Activated T-cell treated with anti-CD3 and anti-CD28 coated beads, Interleukin-2, amount 50 U/mL, for 72 hours (primary cell): ENCODE measurements at places on chromosomes 5 and 9. TPM values are rescaled to one million over a fixed set of nuclear protein-coding genes. Genes with fewer than 3 reads are reported as not detected.

DNA sequence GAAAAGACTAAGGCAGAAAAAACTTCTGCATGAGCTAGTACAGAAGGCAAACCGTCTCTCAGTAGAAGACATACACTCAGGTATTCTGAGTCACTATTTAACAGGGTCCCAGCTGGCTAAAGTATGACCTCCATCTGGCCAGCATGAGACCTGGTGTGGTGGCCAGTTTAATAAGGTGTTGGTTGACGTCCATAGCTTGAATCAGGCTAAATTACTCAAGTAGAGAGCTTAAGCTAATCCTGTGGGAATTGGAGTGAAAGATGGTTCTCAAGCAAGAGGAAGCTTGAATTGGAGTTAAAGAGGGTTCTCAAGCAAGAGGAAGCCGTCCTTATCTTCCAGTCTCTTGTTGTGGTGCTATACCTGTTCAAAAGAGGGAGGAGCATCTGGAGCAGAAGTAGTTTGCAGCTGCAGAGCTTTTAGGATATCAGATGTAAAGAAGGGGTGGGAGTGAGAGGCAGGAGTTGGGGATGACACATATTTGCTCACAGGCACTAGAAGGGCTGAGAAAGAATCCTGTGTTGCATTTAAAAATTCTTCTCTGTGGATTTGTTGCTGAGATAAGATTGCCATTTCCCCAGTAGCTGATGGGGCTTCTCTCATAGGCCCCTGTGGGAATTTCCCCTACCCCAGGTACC, 136.1 kb upstream of the RUSC2 start:
- no peak overlapping the region for H3K27ac ChIP-seq
- peaks cover under 1% of the 10 kb centered on the region for H3K27me3 ChIP-seq
- no peaks in the 10 kb centered on the region for H3K4me1 ChIP-seq
- no peaks in the 10 kb centered on the region for H3K36me3 ChIP-seq

DNA sequence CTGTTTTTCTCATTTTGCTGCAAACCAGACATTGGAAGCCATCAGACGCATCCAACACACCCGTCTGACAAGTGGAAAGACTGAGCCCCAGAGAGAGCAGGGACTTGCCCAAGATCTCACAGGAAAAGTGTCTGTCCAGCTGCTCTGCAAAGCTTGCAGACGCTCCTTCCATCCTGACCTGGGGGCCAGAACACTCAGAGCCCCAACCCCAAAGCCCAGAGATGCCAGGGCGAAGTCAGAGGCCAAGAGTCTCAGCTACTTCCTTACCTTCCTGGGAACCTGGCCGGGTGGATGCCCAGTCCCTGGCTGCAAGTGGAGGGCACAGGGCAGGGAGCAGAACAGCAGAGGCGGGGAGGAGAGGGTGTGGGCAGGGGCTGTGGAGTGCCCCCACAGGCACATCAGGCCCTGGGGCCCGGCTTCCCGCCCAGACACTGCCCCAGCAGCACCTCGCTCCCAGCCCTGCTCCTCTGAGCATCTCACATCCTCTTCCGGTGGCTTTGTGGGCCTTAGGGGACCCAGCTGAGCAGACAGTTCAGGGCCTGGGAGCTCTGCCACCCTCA, 9.7 kb upstream of the RALGDS start:
- H3K27me3 ChIP-seq = no peaks in the 10 kb centered on the region
- peaks cover 78% of the 10 kb centered on the region for H3K4me1 ChIP-seq
- H3K36me3 ChIP-seq = no peaks in the 10 kb centered on the region
- peak overlapping the region; percentile 69 for H3K27ac ChIP-seq
- peak overlapping the region; percentile 84 for H3K4me3 ChIP-seq

DNA sequence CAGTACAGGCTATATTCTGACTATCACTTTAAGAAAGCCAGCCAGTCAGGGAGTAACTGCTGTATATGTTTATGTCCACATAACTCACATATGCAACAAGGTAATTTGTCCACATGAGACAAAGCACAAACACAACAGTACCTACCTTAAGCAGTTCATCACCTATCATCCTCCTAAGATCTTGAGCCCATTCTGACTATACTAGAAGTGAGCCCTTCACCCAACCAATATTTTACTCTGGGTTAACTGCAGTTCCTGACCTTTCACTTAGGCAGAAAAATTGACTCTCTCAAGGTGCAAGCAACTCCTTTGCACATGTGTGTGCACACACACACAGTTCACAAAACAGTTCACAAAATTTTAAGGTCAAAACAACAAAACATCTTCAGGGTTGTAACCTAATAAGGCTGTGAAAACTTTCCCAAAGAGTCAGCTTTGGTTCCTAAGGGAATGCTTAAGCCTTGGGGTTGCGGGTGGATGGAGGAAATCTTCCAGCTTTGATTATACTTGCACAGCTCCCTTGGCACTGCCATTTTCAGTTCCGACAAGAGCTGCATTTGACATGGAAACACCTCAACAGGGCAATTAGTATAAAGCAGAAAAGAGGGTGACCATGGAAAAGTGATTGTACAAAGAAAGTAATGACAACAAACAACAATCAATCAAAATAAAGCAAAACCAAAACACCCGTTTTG, 215.3 kb downstream of the NFIB start:
- H3K36me3 ChIP-seq = peaks cover 2% of the 10 kb centered on the region
- H3K4me1 ChIP-seq = no peaks in the 10 kb centered on the region
- DNase-seq = no peak
- no peaks in the 10 kb centered on the region for H3K27me3 ChIP-seq
- H3K27ac ChIP-seq = no peak overlapping the region
- no peak overlapping the region for H3K4me3 ChIP-seq

GRCh38 chr5:142609142-142609541, 76.7 kb downstream of the FGF1 start:
- H3K4me3 ChIP-seq = no peak overlapping the region
- no peak for DNase-seq
- H3K27me3 ChIP-seq = peaks cover 29% of the 10 kb centered on the region

GRCh38 chr9:89759572-89759971, 154.8 kb downstream of the GADD45G start:
- H3K4me3 ChIP-seq = no peak overlapping the region
- peaks cover 5% of the 10 kb centered on the region for H3K4me1 ChIP-seq
- no peaks in the 10 kb centered on the region for H3K27me3 ChIP-seq
- H3K36me3 ChIP-seq = no peaks in the 10 kb centered on the region
- DNase-seq = no peak

DNA sequence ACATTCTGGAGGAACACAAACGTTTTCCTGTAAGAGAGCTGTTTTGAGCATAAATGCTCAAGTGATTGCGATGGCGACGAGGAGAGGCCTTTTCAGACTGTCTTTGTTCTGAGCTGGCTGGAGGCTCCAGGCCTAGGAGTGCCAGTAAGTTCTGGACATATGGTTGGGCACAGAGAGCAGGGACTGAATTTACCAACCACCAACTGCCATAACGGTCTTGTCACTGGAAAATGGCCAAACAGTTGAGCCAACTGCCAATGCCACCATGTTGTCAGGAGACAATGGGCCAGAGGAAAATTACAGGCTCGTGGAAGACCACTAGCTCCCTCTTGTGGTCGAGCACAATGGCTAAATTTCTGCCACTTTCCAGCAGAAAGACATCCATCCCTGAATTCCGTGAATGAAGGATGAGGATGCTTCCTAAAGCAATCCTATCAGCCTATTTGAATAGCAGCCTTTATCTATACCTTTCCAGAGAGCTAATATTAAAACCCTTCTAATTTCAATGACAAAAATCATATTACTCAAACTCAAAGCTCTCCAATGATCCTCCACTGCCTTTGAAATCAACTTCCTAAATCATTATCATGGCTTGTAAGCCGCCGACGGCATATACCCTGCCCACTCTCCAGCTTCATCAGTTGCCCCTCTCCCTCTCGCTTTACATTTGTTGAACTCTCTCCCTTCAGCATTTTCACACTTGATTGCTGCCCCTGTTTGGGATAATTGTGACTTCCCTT, 66.9 kb upstream of the GLIS3 start:
- peak; percentile 10 for DNase-seq
- H3K4me3 ChIP-seq = no peak overlapping the region
- H3K27me3 ChIP-seq = peaks cover 6% of the 10 kb centered on the region
- no peaks in the 10 kb centered on the region for H3K36me3 ChIP-seq
- peaks cover 7% of the 10 kb centered on the region for H3K4me1 ChIP-seq
- H3K27ac ChIP-seq = no peak overlapping the region

DNA sequence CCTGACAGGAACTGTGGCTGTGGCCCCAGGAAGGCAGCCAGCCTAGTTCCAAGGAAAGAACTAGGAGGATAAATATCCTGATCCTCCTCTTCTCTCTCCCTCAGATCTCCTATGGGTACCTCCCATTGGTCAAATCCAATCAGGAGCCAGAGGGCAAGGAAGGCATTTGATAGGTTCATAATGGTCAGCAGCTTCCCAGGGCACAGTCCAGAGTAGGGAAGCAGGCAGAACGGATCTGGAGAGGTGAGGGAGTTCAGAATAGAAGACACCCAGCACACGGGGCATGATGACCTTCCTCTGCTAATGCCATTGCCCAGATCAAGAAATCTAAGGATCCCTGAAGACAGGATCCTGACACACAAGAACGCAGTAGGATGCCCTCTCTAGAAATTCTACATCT, 8.6 kb downstream of the ABLIM3 start:
- H3K27ac ChIP-seq = no peak overlapping the region
- no peaks in the 10 kb centered on the region for H3K4me1 ChIP-seq
- no peak overlapping the region for H3K4me3 ChIP-seq

DNA sequence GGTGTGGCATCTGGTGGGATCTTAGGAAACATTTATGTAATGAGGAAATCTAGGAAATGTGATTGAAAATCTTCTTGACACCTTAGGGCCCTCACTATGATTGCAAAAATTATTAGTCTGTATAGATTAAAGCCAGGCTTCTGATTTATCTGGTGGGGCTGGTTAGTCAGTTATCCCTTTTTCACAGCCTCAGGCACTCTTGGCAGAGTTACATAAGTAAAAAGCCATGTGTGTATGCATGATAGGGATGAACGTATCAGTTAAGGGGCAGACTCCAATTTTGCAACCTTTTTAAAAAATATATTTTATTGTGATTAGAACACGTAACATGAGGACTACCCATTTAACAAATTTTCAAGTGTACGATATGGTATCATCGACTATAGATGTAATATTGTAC, 30.6 kb upstream of the RAB14 start:
- H3K27ac ChIP-seq = no peak overlapping the region
- H3K36me3 ChIP-seq = no peaks in the 10 kb centered on the region
- DNase-seq = no peak
- H3K4me1 ChIP-seq = no peaks in the 10 kb centered on the region
- no peak overlapping the region for H3K4me3 ChIP-seq

- H3K36me3 ChIP-seq = peaks cover 8% of the 10 kb centered on the region
- no peaks in the 10 kb centered on the region for H3K27me3 ChIP-seq
- no peak for DNase-seq
- H3K4me1 ChIP-seq = peaks cover 17% of the 10 kb centered on the region
- peak overlapping the region; percentile 90 for H3K4me3 ChIP-seq
Measured at GRCh38 chr9:135501261-135502167, 1.0 kb downstream of the MRPS2 start.

DNA sequence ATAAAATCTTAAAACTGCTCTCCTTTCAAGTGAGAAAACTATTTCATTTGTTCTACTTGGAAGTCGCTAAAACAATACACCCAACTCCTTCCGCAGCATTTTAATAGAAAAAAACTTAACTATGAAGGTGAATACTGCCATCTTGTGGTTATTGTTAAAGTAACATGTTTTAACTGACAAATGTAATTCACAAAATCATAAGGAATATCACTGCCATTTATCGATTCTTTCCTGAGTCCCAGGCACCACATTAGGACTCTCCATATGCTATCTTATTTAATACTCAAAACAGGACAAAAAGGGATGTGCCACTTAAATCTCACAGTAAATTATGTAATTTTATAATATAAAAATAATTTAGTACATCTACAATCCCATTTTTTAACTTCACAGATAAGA, 130.5 kb upstream of the ITGA1 start:
- H3K27me3 ChIP-seq = peaks cover 13% of the 10 kb centered on the region
- no peak overlapping the region for H3K4me3 ChIP-seq
- H3K4me1 ChIP-seq = no peaks in the 10 kb centered on the region
- H3K27ac ChIP-seq = no peak overlapping the region
- no peak for DNase-seq

GRCh38 chr9:17135295-17136160, 688 bp downstream of the CNTLN start:
- peaks cover 4% of the 10 kb centered on the region for H3K4me1 ChIP-seq
- peaks cover 2% of the 10 kb centered on the region for H3K36me3 ChIP-seq
- peak; percentile 5 for DNase-seq
- no peak overlapping the region for H3K27ac ChIP-seq

GRCh38 chr5:159067201-159067600, 32.5 kb downstream of the EBF1 start:
- no peaks in the 10 kb centered on the region for H3K36me3 ChIP-seq
- H3K4me3 ChIP-seq = no peak overlapping the region
- peaks cover 6% of the 10 kb centered on the region for H3K4me1 ChIP-seq
- no peak overlapping the region for H3K27ac ChIP-seq
- no peak for DNase-seq
- H3K27me3 ChIP-seq = peaks cover 45% of the 10 kb centered on the region

DNA sequence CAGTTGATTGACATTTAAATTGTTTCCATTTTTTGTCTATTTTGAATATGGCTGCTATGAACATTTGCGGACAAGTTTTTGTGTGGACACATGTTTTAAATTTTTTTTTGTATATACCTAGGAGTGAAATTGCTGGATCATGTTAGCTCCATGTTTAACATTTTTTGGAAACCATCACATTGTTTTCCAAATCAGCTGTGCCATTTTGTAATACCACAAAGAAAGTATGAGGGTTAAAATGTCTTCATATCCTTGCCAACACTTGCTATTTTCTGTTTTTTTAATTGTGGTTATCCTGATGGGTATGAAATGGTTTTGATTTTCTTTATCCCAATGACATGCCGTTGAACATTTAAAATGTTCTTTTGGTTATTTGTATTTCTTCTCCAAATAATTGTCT, 52.1 kb downstream of the CARTPT start:
- H3K4me1 ChIP-seq = no peaks in the 10 kb centered on the region
- H3K36me3 ChIP-seq = no peaks in the 10 kb centered on the region
- no peak overlapping the region for H3K4me3 ChIP-seq
- H3K27ac ChIP-seq = no peak overlapping the region
- no peak for DNase-seq

GRCh38 chr9:88997646-88998045, 6.4 kb downstream of the S1PR3 start:
- no peak overlapping the region for H3K27ac ChIP-seq
- no peaks in the 10 kb centered on the region for H3K36me3 ChIP-seq
- DNase-seq = no peak

GRCh38 chr5:79742549-79743136, 53.0 kb downstream of the CMYA5 start:
- no peak for DNase-seq
- H3K4me1 ChIP-seq = peaks cover 11% of the 10 kb centered on the region
- H3K4me3 ChIP-seq = no peak overlapping the region
- H3K27ac ChIP-seq = no peak overlapping the region

The FCN2 gene
- not detected for total RNA-seq

The AGXT2 gene
- not detected for total RNA-seq

The CCL27 gene
- total RNA-seq = 1.4 TPM

The CA9 gene
- 0.65 TPM for total RNA-seq

The PPP2R2B gene
- 0.70 TPM for total RNA-seq

The CKS2 gene
- 155 TPM for total RNA-seq

The MPDZ gene
- not detected for total RNA-seq
